Umbilical cord (tissue), 2 donors: ENCODE measurements at places on chromosomes 4 and X.

DNA sequence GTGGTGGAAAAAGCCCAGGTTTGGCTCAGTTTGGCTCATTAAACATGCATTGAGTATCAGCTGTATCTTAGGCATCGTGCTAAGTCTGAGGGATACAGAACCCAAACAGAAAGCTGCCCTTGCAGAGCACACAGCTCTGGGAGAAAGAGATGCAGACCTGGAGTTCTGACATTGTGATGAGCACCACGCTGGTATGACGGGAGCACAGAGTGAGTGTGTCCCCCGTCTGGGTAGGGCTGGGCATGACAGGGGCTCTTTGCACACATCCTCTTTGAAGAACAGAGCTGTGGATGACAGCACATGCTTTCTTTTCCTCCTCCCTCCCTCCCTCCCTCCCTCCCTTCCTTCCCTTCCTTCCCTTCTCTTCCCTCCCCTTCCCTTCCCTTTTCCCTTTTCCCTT, 52.2 kb downstream of the CLCN4 start:
- no peak for DNase-seq

DNA sequence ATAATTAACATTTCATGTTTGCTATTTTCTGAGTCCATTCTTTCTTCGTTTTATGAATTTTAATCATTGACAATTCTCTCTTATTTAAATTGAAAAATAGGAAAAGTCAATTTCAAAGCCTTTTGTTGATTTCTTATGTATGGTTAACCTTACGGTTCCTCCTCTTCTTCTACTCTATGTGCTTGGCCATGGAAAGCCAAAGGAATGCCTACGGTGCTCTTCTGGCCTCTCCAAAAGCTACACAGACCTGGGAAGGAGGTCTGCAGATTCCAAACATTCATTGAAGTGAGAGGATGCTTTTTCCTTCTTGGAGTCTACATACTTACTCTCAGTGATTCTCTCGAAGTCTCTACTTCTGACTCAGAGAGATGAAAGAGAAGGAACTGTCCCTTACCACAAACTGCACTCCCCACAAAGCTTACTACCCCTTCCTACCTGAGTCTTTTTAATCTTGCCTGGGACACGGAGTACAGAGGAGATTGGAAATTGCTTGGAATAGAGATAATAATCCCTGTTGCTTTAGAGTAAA, 863.1 kb upstream of the FTHL17 start:
- no peak for DNase-seq

GRCh38 chr4:892780-893179, 39.3 kb downstream of the GAK start:
- DNase-seq, result no peak

DNA sequence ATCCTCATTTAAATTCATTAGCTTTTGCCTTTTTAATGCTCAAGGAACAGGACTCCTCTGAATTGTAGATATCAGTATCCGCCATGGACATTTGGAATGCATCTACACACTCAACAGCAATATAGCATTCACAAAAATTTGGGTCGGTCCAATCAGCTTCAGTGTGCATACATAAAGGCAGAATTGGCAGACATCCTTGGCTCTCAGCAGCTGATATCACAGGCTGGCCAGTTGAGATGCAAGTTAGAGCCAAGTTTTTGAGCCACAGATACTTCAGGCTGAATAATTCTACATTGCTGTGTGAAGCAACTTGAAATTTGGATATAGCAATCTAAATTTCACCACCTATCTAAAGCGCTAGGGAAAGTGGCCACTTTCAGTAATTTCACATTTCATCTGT, 821.1 kb downstream of the PCDH19 start:
- peak; percentile 68 for DNase-seq

- no peak for DNase-seq
These were observed 2.3 kb downstream of the FRMPD3 start for GRCh38 chrX:107451731-107452130.

DNA sequence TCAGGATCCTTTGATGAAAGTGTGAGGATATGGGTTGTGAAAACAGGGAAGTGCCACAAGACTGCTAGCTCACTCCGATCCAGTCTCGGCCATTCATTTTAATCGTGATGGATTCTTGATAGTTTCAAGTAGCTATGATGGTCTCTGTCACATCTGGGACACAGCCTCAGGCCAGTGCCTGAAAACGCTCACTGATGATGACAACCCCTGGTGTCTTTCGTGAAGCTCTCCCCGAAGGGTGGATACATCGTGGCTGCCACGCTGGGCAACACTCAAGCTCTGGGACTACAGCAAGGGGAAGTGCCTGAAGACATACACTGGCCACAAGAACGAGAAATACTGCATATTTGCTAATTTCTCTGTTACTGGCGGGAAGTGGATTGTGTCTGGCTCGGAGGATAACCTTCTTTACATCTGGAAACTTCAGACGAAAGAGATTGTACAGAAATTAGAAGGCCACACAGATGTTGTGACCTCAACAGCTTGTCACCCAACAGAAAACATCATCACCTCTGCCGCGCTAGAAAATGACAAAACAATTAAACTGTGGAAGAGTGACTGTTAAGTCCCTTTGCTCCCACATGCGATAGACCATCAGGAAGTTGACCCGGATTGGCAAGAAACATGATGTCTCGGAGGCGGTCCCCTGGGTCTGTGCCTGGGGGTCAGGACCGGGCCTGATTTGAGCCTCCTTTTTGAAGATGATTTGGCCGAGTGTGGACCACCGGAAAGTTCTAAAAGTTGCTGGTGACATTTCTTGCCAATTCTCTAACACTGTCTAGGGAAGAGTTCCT, 22.2 kb downstream of the LIAS start:
- DNase-seq, result no peak

- DNase-seq, result no peak
These were observed 1831.1 kb upstream of the IGFBP7 start for GRCh38 chr4:58941286-58941685.

GRCh38 chr4:69489856-69490255, 5.8 kb downstream of the UGT2B4 start:
- DNase-seq, result peak; percentile 12

DNA sequence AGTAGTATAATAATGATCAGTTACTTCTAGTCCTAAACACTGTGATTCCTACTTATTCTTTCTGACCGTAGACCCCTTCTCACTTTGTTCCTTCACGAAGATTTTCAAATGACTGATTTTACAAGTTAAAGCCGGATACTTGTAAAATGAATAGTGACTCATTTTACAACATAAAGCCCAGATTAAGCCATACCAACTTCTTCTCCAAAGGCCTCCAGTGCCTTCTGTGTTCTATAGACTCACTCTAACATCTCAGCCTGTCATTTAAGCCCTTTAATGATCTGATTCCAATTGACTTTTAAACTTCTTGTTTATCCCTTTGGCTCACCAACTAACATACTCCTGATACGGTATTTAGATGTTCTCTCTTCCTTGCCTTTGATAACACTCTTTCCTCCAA, 480.0 kb upstream of the HS3ST1 start:
- peak; percentile 29 for DNase-seq

DNA sequence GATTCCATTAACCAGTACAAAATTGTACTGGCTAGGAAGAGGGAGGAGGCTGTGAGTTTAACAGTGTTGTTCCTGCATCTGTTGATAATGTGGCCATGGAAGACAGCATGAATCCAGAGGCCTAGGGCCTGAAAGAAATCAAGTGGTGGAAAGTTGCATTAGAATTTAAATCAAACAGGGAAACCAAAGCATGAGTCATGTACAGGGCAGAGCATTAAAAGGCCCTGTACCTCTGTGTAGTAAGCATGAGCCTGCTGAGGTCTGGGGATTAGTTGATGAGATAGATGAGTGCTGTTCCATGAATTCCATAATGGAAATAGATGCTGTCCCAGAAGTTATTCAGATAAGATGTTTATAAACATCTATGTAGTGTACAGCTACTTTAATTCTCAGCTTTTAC, 58.3 kb downstream of the MID1IP1 start:
- peak; percentile 71 for DNase-seq

- DNase-seq, result no peak
These were observed 101.2 kb upstream of the MYOZ2 start for GRCh38 chr4:119034276-119035008.

DNA sequence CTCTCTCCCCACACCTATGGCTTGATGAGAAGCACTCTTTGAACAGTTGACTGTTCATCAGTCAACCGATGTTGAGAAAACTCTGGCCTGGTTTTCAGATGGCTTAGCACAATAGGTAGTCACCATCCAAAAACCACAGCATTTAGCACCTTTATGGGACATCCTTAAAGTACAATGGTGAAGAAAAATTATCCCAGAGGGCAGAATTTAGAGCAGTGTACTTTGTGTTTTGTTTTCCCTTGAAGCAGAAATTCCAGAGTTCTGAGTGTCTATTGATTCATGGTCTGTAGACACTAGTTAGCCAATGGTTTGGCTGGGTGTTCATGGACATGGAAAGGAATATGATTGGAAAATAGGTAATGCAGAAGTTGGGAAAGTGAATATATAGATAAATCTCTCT, 487.0 kb downstream of the PDHA2 start:
- no peak for DNase-seq

DNA sequence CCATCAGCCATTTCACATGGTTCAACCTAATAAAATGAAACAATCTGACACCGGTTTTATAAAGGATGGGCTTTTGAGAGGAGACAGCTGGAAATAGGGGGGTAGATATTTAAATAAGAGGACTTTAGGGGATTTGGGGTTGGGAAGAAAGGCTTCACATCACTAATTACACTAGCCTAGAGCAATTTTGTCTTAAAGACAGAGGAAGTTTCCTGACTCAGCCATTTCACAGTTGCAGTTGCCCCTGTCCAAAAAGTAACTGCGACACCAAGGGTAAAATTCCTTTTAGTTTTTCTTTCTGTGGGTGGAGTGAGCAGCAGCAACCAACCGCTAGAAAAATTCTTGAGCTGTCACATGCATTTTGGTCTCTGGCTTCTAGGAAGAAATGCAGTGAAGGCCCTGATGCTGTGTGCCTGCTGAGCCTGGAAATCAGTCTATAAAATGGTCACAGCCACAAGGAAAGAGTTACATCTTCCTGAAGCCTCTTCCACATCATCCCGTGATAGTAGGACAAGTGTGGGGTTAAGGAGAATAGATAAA, 233.6 kb downstream of the ZNF674 start:
- no peak for DNase-seq

DNA sequence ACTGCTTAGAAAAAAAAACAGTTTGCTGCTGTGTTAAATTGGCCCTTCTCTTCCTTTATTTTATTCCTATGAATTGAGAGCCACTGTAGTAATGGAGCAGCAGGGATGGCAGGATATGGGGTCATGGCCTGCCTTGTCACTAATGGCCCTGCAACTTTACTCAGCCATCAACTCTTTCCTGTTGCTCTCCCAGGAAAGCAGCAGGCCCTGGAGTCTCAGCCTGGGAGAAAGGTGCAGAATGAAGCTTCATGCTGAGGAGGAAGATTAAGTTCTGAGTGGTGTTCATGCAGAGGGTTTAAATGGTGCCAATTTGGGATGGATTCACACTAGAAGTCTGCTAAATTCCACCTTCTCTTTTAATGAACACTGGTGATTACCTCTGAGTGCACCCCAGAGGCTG, 285.6 kb downstream of the GPAT3 start:
- DNase-seq, result no peak

GRCh38 chr4:30916337-30917274, 196.4 kb downstream of the PCDH7 start:
- DNase-seq, result peak; percentile 8

- no peak for DNase-seq
These were observed 306.1 kb upstream of the FAM241A start for GRCh38 chr4:111839141-111839540.

- DNase-seq, result no peak
These were observed 3.9 kb downstream of the RPL10 start for GRCh38 chrX:154401918-154402621.

- peak; percentile 59 for DNase-seq
These were observed 180.2 kb upstream of the TET2 start for GRCh38 chr4:104966349-104967033.

DNA sequence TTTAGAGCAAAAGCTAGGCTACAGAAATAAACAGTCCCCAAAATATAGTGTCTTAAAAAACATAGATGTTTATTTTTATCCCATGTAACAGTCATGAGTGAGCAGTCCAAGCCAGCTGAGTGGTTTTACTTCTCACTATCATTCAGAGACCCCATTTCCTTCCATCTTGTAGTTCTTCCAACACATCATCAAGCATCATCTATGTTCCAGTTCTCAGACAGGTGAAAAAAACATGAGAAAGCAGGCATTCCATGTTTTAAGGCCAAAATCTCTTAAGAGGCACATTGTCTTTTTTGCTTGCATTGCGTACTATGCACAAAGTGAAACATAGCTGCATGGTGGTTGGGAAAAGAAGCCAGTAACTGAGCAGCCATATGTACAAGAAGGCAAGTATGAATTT, 128.6 kb downstream of the ATOH1 start:
- DNase-seq, result no peak

GRCh38 chr4:183390374-183390773, 54.1 kb upstream of the CDKN2AIP start:
- no peak for DNase-seq

DNA sequence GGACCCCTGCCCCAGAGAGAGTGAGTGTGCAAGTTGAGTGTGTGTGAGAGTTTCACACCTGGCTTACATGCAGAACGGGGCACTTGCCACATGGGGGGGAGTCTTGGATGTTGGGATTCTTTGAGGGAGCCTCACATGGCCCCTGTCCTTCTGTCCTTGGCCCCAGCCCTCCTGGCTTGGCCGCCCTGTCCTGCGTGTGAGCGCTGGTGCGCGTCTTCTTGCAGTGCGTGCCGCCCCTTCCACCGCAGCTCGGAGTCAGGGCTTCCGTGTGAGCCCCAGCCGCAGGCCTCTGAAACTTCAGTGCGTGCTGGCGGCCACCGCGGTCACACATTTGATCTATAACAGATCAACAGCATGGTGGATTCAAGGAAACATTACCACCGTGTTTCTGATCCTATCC, 30.1 kb upstream of the HGFAC start:
- no peak for DNase-seq

DNA sequence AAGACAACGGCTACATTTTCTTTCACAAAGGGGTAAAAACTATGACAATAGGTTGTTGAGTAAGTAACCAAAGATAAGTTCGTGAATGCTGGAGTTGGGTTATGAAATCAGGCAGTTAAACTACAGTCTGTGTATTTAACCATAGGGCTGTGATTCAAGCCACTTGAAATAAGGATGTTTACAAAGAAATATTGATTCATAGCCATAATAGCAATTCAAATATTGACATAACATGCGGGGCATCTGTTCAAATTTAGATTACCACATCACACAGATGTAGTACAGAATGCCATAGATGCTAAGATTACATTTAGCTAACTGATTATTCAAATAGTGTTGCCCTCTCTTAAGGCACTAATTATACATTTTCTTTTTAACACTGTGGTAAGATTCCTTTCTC, 364.1 kb downstream of the FSTL5 start:
- DNase-seq, result no peak

DNA sequence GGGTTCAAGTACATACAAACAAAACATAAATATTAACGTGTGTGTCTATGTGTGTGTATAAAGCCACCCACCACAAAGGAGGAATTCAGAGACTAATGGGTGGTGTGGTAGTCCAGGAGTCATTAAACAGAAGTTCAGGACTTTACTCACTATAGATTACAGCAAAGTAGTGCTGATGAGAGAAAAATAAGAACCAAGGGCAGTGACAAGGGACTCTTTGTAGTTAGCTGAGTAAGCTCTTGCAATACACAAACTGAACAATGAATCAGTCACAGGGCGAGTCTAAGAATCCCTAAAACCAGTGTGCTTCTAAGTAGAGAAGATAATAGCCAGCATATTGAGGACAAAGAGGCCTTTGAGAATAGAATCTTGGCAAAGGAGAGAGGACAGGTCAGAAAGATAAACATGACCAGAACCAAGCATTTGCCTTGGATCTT, 232.4 kb downstream of the PPP3CA start:
- no peak for DNase-seq
